Brain pericyte (primary cell): ENCODE measurements at places on chromosomes 4 and X.

DNA sequence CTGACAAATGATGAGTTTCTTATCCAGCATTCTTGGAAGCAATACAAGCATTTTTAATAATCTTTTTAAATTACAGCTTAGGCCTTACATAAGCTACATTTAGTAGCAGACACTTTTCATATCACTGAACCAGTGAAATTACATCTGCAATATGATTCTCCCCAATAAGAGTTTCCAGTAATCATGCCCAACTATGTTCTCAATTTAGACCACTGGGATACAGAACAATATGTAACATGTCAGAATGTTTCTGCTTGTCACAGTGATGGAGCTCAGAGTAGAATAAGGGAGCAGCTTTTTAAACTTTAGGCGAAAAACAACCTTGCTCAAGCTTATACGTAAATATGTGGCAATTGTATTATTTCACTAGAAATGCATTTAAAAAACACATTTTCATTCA is 1132.2 kb downstream of the FAT4 start:
- no peak for DNase-seq

GRCh38 chrX:11509786-11510185 is 155.9 kb downstream of the ARHGAP6 start:
- DNase-seq, result no peak

GRCh38 chr4:16642897-16643296 is 255.5 kb downstream of the LDB2 start:
- DNase-seq, result no peak

- DNase-seq, result no peak
These were observed 180.2 kb downstream of the RBM46 start for GRCh38 chr4:154961263-154961662.

GRCh38 chr4:120844528-120844921 is 78.0 kb downstream of the PRDM5 start:
- DNase-seq, result no peak

GRCh38 chr4:111992351-111993168 is 152.7 kb upstream of the FAM241A start:
- DNase-seq, result no peak
